ENCODE measurements at places on chromosomes 5 and 9. TPM values are rescaled to one million over a fixed set of nuclear protein-coding genes. Genes with fewer than 3 reads are reported as not detected.
A peak's percentile ranks its signal among the peaks of the same experiment; 100 is the strongest.

DNA sequence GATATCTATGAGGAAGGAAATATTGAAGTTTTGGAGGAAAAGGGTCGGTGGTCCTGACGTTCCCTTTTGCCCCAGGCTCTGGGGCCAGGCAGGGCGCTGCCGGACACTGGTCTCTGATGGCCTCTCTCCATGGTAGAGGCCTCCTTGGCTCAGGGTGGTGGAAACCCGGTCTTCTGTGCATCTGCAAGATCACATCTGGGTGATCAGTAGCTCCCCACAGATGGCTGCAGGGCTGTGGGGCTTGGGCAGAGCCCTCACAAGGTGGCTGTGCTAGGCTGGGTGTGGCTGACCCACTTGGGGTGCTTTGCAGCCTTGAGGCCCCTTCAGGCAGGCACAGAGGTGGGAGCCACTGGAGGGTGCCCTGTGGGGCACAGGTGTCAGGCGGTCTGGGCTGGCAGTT lies 53.9 kb upstream of the RNU6ATAC start:
- peaks cover 14% of the 10 kb centered on the region for H3K4me1 ChIP-seq
- no peak overlapping the region for H3K27ac ChIP-seq
- H3K27me3 ChIP-seq = no peaks in the 10 kb centered on the region
- no peak for DNase-seq
- H3K36me3 ChIP-seq = no peaks in the 10 kb centered on the region
- no peak overlapping the region for H3K4me3 ChIP-seq

Gene PCDHB9
- 3.6 TPM for total RNA-seq

- no peaks in the 10 kb centered on the region for H3K36me3 ChIP-seq
- no peak overlapping the region for H3K4me3 ChIP-seq
Measured at GRCh38 chr5:157443041-157443549, 16.9 kb upstream of the NIPAL4 start.

Gene CDKN2B
- 306 TPM for total RNA-seq

GRCh38 chr5:88826646-88827585 lies 56.1 kb downstream of the MEF2C start:
- DNase-seq = peak; percentile 79
- H3K36me3 ChIP-seq = no peaks in the 10 kb centered on the region
- peak overlapping the region; percentile 13 for H3K4me3 ChIP-seq
- peak overlapping the region; percentile 77 for H3K27ac ChIP-seq
- peaks cover 23% of the 10 kb centered on the region for H3K4me1 ChIP-seq

DNA sequence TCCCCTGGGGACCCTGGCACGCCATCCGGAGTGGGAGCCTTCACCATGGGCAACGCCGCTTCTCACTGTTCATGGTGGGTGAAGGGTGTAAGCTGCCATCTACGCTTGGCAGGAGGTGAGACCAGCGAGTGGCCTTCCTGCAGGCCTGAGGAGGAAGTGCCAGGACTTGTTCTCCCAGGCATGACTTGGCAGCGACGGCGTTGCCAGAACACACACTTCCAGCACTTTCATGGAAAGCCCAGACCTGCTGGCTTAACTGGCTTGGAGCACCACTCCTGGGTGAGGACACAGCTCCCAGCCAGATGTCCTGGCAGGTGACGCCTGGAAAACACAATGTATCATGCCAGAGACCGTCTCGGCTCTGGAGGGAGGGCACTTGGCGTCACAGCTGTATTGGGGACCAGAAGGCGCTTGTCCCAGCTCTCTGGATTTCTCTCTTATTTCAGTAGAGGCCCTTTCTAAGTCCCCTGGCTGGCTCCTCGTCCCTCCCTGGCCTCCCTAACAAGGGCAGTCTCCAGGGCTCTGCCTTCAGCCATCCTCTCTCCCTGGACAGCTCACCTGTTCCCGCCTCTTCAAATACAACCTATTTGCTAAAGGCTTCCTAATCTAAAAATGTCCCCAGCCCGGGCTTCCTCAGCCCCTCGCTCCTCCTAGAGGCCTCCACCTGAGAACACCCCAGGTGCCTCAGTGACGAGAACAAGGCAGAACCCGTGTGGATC lies 188.3 kb downstream of the OLFM1 start:
- H3K4me1 ChIP-seq = no peaks in the 10 kb centered on the region
- no peaks in the 10 kb centered on the region for H3K36me3 ChIP-seq
- DNase-seq = no peak
- peaks cover 2% of the 10 kb centered on the region for H3K27me3 ChIP-seq
- no peak overlapping the region for H3K4me3 ChIP-seq
- no peak overlapping the region for H3K27ac ChIP-seq

Gene COL15A1
- 5.6 TPM for total RNA-seq

Gene ZNF618
- 29.6 TPM for total RNA-seq

DNA sequence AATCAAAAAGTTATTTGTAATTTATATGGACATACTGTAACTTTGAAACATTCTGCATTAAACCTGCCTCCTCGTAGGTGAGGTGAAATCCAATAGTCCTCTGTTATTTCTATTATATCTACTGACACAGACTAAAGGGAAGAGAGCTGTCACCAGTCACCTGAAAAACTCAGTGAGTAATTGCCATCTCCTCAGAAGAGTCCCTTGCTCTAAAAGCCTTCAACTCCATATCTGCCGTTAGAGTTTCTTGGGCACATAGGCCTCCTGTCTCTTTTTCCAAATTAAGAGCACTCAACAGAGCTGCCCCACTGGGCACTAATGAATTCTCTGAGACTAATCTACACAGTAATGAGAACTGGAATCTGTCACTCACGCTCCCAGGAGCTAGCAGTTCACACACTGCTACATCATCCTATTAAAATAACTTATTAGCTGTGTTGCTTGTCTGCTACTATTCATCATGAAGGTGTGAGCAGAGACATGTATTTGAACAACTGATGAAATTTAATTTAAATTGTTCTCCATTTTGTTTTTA lies 67.3 kb upstream of the VCAN start:
- DNase-seq = no peak
- no peaks in the 10 kb centered on the region for H3K36me3 ChIP-seq
- H3K27me3 ChIP-seq = no peaks in the 10 kb centered on the region
- H3K27ac ChIP-seq = no peak overlapping the region
- no peaks in the 10 kb centered on the region for H3K4me1 ChIP-seq

GRCh38 chr9:110357505-110357904 lies 19.8 kb upstream of the TXNDC8 start:
- no peak for DNase-seq
- H3K4me3 ChIP-seq = no peak overlapping the region
- no peak overlapping the region for H3K27ac ChIP-seq
- no peaks in the 10 kb centered on the region for H3K27me3 ChIP-seq
- no peaks in the 10 kb centered on the region for H3K4me1 ChIP-seq
- H3K36me3 ChIP-seq = no peaks in the 10 kb centered on the region

- H3K27ac ChIP-seq = no peak overlapping the region
- no peaks in the 10 kb centered on the region for H3K27me3 ChIP-seq
- H3K4me1 ChIP-seq = no peaks in the 10 kb centered on the region
- H3K36me3 ChIP-seq = no peaks in the 10 kb centered on the region
- no peak for DNase-seq
Measured at GRCh38 chr9:19748278-19749126, 40.3 kb downstream of the SLC24A2 start.

Gene SELENOP
- 11.4 TPM for total RNA-seq

Gene MLANA
- not detected for total RNA-seq

DNA sequence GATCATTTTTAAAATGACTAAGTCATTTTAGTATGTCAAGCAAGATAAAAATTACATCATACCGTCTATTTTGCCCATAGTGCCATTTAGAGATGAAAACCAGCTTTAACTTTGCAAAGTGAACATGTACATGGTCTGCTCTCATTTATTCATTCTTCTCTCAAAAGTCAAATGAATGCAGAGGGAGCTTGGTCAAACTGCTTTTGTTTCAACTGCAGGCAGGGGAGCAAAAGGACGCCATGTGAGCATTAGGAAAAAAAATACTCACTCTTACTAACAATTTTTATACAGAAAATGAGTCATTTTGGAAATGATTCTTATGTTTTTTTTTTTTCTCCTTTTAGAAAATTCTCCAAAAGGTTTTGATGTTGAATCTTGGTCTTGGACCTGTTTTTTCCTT lies 15.7 kb downstream of the SCGB3A1 start:
- no peak for DNase-seq
- no peak overlapping the region for H3K4me3 ChIP-seq
- H3K4me1 ChIP-seq = no peaks in the 10 kb centered on the region
- no peaks in the 10 kb centered on the region for H3K27me3 ChIP-seq
- no peak overlapping the region for H3K27ac ChIP-seq

DNA sequence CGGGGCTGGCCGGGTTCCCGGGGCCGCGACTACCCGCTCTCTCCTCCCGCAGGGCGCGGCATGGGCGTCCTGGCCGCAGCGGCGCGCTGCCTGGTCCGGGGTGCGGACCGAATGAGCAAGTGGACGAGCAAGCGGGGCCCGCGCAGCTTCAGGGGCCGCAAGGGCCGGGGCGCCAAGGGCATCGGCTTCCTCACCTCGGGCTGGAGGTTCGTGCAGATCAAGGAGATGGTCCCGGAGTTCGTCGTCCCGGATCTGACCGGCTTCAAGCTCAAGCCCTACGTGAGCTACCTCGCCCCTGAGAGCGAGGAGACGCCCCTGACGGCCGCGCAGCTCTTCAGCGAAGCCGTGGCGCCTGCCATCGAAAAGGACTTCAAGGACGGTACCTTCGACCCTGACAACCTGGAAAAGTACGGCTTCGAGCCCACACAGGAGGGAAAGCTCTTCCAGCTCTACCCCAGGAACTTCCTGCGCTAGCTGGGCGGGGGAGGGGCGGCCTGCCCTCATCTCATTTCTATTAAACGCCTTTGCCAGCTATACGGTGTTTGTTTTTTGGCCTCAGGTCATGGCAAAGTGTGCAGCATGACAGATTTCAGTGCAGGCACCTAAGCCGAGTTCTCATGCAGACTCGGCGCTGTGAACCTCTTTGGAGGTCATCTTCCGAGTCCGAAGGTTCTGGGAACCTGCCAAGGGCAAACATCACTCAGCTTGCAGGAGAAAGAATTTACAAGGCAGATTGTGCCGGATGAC lies 516 bp downstream of the MRPL41 start:
- peak overlapping the region; percentile 51 for H3K27ac ChIP-seq
- H3K27me3 ChIP-seq = no peaks in the 10 kb centered on the region
- H3K4me1 ChIP-seq = peaks cover 12% of the 10 kb centered on the region
- peak overlapping the region; percentile 73 for H3K4me3 ChIP-seq

Gene EPB41L4B
- total RNA-seq = 2.0 TPM

Gene PCDHB7
- 1.0 TPM for total RNA-seq

Gene CARD6
- total RNA-seq = 1.0 TPM

GRCh38 chr5:893137-893506 lies 438 bp downstream of the TRIP13 start:
- DNase-seq = no peak
- peak overlapping the region; percentile 89 for H3K27ac ChIP-seq
- peak overlapping the region; percentile 82 for H3K4me3 ChIP-seq
- H3K27me3 ChIP-seq = no peaks in the 10 kb centered on the region
- H3K4me1 ChIP-seq = peaks cover 23% of the 10 kb centered on the region

GRCh38 chr9:108087781-108088180 lies 598.2 kb upstream of the KLF4 start:
- no peak overlapping the region for H3K4me3 ChIP-seq
- H3K36me3 ChIP-seq = no peaks in the 10 kb centered on the region

DNA sequence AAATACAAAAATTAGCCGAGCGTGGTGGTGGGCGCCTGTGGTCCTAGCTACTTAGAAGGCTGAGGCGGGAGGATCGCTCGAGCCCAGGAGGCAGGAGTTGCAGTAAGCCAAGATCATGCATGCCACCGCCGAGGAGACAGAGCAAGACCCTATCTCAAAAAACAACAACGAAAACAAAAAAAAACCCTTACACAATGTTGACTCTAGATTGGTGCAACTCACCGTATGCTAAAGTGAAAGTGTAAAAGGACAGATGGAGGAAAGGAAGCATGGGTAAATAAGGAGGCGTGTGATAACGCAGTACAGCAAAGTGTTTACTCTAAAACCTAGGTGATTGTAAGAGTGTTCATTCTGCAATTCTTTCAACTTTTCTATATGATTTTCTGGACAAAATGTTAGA lies 15.9 kb upstream of the RUFY1 start:
- no peak overlapping the region for H3K27ac ChIP-seq
- no peak overlapping the region for H3K4me3 ChIP-seq
- no peaks in the 10 kb centered on the region for H3K27me3 ChIP-seq
- DNase-seq = no peak
- no peaks in the 10 kb centered on the region for H3K4me1 ChIP-seq

Gene SLC34A1
- total RNA-seq = not detected

DNA sequence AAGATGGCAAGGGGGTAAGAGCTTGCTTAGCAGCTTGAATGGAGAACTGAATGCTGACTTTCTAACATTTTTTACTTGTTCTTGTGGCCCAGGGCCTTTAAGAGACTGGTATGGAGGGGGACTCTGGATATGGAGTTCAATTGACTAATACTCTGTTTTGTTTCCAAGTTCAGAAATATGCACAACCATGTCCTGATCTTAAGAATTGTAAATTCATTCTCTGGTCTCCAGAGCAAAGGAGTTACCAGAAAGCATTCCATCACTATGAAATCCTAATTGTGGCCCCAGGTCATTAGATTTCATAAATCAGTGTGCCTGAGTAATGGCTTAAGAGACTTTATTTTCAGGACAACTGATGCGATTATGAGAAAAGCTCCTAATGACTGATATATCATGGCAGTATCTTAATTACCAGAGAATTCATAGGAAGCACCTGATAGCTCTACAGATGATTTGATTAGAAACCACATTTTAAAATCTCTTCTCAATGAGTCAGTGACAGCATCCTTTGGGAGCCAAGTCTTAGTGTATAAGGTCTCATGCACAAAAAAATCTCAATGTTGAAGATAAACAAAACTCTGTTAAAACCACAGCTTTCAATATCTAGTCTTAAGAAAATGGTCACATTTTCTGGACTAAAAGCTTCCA lies 613.6 kb upstream of the KLF4 start:
- peak; percentile 84 for DNase-seq
- H3K36me3 ChIP-seq = no peaks in the 10 kb centered on the region
- H3K27ac ChIP-seq = no peak overlapping the region
- no peaks in the 10 kb centered on the region for H3K4me1 ChIP-seq

Data from astrocyte (in vitro differentiated cells and primary cell).